ENCODE measurements at places on chromosomes 1 and 21.

GRCh38 chr21:29961291-29962027, 21.7 kb upstream of the GRIK1 start:
- DNase-seq, result no peak

DNA sequence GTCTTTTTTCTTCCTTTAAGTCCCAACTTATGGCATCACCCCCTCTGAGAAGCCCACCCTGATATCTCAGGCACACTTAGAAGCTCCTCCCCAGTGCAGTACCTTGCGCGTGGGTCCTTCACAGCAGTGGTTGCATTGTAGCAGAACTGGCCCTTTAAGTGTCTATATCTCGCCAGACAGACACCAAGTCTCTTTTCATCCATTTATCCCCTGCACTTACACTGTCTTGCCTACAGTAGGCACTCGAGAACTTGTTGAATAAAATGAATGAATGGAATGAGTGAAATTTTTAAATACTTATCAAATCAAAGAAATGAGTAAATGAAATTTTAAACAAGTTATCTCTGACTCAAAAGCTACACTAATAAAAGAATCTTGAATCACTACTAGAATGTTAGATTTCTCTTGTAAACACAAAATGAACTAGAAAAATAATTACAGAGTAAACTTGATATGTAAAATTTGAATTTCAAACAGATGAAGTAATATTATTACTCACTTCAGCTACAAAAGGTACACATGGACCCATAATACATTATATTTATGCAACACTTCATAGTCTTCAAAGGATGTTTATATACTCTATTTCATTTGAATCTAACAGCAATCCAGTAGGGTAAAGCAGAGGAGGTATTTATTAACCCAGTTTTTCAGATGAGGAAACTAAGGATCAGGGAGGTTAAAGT, 54.7 kb upstream of the MAN1A2 start:
- peak; percentile 58 for DNase-seq

GRCh38 chr1:185300152-185300551, 16.9 kb downstream of the IVNS1ABP start:
- no peak for DNase-seq

DNA sequence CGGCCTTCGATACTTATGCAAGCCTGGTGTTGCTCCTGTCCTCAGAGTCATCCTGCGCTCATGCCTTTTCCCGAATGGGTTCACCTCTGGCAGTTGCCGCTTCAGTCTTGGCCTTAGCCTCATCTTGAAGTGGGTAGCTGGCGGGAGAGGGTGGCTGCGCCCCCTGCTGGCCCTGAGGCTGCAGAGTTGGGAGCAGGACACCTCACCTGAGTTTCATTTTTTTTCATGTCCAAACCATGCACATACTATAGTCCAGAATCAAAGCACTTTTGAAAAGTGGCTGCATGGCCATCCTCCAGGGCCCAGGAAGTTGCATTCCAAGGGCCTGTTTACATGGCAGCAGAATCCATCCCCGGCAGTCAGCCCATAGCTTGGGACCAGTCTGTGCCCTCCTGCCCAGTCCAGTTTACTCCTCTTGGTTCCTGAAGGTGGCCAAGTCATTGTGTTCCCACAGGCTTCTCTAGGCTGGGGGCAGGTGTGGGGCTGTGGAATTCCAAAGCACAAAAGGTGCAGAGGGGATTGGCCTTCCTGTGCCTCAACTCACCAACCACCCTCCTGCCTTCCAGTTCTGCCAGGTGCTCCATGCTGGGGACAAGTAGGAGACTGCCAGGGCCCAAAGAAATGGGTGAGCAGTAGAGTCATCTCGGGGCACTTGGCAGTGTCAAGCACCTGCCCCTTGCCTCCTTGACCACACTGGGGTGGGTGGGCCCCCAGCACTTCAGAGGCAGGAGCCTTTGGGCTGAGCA, 44.0 kb downstream of the YARS1 start:
- DNase-seq, result peak; percentile 67

DNA sequence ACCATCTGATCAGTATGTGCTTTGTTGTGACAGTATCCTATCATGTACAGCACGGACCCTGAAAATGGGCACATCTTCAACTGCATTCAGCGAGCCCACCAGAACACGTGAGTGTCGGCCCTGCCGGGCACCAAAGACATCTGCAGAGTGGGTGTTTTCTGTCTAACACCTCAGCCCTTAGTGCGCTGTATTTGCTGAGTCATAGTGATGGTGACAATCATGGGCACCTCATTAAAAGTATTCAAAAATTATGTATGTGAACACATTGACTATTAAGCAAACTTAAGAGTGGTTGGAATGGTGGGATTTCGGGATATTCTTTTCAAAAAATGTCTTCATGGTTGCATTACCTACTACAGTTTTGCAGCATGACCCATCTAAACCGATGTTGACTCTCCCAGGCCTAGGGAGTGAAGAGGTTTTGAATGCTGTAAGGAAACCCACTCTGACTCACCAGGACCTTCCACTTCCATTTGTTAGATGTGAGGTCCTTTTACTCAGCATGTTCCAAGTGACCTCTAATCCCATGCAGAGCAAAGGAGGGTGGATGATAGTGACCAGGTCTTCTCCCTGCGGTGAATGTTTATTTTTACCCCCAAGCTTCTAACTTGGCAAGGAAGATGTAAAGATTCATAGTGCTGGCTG, 20.1 kb downstream of the MGST3 start:
- no peak for DNase-seq

DNA sequence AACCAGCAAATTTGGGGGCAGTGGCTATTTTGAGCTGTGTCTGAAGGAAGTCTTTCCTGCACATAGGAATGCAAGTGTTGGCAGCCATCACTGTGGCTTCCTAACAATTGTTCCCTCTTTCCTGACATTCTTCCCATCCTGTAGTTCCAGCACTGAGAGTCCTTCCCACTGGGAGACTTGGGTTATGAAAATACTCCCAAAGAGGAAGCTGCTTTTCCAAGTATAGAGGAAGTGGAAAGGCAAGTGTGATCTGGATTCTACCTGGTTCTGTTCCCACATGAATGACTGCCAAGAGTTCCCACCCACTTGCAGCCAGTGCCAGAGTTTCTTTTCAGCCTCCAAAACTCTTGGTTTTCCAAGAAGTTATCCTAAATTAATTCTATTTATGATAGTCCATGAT, 98.5 kb upstream of the CD53 start:
- no peak for DNase-seq

DNA sequence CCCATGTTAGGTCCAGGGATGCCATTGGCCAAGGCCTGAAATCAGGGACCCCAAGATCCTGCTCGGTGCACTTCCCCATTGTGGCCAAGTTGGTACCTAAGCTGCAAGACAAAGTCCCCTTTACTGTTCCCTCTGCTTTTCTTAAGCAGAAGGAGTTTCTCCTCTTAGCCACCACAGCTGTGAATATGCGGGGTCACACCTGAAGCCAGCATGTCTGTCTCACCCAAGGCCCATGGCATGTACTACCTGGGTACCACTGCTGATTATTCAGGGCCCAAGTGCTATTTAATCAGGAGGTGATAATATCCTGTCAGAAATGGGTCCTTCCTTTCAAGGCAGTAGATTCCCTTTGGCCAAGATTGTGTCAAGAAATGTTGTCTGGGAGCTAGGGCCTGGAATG, 133.9 kb upstream of the DNAH14 start:
- no peak for DNase-seq

DNA sequence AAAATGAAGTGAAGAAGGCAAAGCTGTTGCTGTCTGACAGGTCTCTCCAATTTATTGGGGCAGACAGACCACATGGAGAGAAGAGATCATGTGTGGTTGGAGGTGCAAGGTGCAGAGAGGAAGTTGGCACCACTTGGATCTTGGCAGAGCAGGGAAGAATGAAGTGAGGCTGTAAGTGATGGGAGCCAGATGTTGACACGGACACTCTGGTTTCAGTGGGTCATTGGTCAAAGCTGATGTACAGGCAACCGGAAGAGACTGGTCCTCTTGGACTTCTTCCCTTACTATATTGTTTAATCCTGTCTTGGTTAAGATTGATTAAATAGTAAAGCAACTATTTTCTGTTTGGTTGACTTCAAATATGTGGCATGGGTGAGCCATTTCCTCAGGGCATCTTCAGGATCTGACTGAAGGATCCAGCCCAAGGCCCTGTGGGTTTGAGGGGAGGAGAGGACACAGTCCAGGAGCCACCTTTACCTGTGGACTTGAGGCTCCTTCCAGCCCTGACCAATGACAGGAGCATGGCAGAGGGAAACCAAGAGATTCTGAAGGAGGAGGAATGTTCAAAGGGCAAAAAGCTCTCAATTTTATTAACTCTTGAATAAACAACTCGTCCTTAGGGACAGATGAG, 49.4 kb downstream of the NENF start:
- DNase-seq, result no peak

- DNase-seq, result peak; percentile 89
Observed at GRCh38 chr1:226702957-226703831, 35.9 kb downstream of the ITPKB start.

GRCh38 chr1:168443899-168444298, 99.9 kb downstream of the XCL2 start:
- no peak for DNase-seq

DNA sequence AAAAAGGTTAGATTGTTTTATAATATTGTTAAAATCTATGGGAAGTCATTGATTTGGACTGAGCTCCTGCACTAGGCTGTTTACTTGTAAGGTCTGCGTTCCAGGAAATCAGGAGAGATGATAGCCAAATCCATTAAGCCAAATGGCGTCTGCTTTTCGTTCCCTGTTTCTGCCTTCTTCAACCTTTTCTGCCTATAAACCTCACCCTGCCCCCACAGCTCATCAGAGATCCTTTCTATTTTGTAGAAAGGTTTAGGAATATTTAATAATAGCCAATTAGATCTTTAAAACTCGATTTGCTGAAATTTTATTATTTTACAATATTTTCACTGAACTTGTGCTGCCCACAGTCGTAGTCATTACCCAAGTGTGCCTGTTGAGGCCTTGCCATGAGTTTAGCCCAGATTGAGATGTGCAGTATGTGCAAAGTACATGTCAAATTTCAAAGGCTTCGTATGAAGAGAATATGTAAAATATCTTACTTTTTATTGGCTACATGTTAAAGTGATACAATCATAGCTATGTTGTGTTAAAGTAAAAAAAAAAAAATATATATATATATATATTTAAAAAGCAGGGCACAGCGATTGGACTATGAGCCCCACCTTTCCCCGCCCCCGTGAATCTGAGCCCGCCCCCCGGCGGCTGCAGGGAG, 444 bp upstream of the IARS2 start:
- DNase-seq, result no peak

- DNase-seq, result peak; percentile 65
Observed at GRCh38 chr1:191163621-191164020, 686.0 kb upstream of the BRINP3 start.

GRCh38 chr21:38256599-38257302, at the start of gene KCNJ15:
TSS of gene KCNJ15 (plus strand) at chr21:38256991. CDS start at chr21:38299262, 42,271 bp downstream.
- no peak for DNase-seq

GRCh38 chr1:160623227-160623633, 23.6 kb downstream of the SLAMF1 start:
- DNase-seq, result no peak

DNA sequence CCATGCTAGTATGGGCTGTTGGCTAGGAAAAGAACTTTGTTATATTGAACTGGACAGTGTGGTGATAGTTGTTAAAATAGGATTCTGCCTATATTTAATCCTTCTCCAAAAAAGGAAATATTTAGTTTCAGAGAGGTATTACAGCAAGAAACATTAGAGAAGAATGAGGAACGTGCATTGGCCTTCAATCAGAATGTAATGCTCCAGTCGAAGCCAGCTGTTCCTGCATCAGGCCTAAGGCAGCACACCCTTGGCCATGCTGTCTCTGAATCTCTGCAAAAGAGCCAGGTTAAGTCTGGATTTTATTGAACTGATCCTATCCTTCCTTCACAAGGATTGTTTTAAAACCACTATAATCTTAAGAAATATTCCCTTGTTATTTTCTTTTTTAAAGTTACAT, 35.3 kb upstream of the RALGPS2 start:
- DNase-seq, result no peak

- no peak for DNase-seq
Observed at GRCh38 chr1:21653744-21654100, 15.4 kb downstream of the RAP1GAP start.

DNA sequence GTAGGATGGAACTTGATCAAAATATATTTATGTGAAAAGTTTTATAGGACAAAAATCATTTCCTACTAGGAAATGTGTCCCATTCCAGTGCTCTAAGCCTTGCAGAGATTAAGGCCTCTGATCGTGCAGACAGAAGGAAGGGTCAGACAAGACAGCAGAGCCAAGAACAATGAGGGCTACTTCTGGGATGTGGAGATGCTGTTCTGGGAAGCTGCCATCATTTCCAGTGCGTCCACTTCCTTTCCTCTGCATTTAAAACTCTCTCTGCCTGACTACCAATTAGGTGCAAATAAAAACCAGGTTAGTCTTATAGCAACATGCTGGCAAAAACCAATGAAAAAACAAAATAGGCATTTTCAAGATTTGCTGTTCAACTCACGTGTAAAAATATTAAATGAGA, 36.1 kb downstream of the BEND5 start:
- no peak for DNase-seq

- DNase-seq, result no peak
Observed at GRCh38 chr1:70143048-70143659, 62.2 kb downstream of the LRRC40 start.

DNA sequence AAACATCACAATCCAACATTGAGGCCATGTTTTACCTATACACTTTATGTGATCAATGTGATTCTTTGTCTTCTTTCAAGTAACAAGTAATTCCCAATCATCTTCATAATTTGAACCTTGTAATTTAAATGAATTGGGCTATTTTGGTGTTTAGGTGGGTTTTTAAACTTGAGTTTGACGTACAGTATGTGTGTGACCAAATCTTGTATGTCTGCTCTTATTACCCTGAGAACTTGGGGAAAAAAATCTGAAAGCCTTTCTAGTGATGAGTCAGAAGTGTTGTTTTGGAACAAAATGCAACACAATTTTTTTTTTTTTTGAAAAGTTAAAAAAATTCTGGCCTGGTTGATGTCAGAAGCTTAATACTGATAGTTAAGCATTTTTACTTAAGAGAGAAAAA, 68.5 kb downstream of the HHAT start:
- DNase-seq, result no peak

GRCh38 chr21:40635391-40635790, 211.6 kb downstream of the DSCAM start:
- no peak for DNase-seq

DNA sequence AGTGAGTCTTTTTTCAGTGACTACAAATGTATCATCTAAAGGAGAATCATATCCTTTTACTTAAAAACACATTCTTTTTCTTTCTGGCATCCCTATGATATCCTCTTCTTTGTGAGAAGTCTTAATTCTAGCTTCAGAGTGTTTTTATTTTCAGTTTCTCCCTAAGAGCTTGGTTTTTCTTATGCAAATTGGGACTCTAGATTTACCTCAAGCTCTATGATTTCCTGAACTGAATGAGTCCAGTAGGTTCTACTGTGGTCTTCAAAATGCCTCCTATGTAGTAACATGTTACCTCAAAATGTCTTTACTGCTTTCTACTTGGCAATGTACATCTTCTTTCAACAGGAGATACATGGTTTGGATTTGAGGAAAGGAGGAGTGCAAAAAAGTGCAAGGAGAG, 148.2 kb upstream of the C21orf91 start:
- DNase-seq, result no peak
